ENCODE measurements at places on chromosomes 6 and 20.
A peak's percentile ranks its signal among the peaks of the same experiment; 100 is the strongest.

DNA sequence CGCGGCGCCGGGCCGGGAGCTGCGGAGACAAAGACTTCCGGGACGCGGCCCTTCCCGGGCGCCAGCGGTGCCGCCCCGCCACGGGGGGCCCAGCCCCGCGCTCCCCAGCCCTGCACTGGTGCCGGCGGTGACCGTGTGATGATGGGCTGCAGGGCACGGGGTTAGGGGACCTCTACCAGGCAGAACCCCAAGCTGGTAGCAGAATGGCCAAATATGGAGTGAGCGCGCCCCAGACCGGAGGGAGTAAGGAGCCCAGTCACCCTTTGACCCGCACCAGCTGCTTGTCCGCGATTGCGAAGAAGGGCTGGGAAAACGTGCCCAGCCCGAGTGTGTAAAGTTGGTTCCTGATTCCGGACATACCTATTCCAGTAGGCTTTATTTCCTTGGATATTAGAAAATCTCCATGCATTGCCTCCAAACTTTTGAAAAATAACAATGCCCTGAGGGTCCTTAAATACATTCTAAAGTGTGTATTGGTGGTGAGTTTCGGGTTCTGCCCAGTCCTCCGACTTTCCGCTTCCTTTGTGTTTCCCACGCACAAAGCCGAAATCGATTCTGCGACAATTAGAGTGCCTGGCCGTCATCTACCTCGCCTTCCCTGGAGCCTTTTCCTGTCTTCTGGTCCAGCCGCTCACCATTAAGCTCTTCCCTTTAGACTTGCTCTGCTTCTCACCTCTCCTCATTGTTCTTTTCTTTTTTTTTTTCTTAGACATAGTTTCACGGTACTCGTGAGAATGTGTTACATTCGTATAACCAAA lies 1.1 kb downstream of the ABRACL start:
- DNase-seq: peak; percentile 61

DNA sequence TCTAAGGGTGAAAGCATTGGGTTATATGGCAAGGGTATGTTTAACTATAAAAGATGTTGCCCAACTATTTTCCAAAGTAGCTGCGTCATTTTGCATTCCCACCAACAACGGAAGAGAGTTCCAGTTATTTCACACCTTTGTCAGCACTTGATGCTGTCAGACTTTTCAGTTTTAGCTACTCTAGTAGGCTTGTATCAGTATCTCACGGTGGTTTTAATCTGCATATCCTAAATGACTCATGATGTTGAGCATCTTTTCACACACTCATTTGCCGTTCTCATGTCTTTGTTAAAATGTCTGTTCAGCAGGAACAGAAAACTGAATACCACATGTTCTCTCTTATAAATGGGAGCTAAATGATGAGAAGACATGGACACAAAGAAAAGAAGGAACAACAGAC lies 122.3 kb downstream of the RNASET2 start:
- no peak for DNase-seq

DNA sequence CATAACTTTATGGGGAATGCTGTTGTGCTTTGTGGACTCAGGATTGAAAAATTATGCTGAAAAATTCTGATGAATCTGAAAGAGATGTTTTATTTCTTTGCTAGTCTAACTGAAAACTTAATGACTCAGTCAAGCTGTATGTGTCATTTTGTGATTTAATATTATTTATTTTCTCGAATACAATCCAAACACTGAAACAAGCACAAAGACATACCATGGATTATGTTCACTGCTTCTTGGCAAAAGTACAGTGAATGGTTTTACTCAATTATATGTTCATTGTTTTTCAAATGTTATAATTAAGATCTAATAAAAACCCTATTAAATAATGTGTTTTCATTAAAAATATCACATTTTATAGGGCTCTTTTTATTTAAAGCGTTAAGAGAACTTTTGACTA lies 330.6 kb upstream of the EPHA7 start:
- DNase-seq: no peak

DNA sequence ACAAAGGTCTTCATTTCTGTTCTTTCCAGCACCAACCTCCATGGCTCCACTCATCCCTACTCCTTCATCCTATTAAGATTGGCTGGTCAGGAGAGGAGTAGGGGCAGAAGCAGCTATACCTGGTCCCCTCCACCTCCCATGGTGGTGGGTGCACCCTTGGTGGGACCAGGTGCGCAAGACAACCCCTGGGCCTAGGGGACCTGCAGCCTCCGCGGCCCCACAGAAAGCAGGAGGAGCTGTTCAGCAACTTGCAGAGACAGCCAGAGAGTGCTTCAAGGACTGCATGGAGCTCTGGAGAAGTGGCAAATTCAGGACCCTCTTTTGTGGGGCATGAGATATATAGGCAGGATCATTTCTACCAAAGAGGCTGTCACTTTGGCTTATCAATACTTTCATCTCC lies 9.8 kb downstream of the ULBP2 start:
- no peak for DNase-seq

- DNase-seq: no peak
These were observed 8.0 kb upstream of the TSHZ2 start for GRCh38 chr20:52964131-52964530.

- no peak for DNase-seq
These were observed 641 bp downstream of the DBNDD2 start for GRCh38 chr20:45408646-45409213.

DNA sequence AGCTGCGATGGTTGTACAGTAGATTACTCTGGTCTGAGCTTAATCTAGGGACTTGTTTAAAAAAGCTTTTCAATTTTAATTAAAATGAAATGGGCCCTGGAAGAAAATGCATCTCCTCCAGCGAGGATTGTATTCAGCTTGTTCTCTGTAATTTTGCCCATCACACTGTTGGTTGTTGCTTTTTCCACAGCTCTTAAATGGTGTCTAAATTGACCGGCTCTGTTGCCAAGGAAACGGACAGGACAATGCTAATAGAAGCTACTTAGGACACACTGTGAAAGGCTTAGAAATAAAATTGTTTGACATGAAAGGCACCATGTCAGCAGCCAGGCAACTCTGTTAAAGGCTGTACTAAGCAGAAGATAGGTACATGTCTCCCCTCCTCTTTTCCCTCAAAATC lies 116.7 kb upstream of the NRSN1 start:
- no peak for DNase-seq

GRCh38 chr20:50580016-50580747 lies 70.0 kb downstream of the PTPN1 start:
- peak; percentile 72 for DNase-seq

- DNase-seq: no peak
These were observed 43.4 kb downstream of the NHSL1 start for GRCh38 chr6:138455746-138456400.

DNA sequence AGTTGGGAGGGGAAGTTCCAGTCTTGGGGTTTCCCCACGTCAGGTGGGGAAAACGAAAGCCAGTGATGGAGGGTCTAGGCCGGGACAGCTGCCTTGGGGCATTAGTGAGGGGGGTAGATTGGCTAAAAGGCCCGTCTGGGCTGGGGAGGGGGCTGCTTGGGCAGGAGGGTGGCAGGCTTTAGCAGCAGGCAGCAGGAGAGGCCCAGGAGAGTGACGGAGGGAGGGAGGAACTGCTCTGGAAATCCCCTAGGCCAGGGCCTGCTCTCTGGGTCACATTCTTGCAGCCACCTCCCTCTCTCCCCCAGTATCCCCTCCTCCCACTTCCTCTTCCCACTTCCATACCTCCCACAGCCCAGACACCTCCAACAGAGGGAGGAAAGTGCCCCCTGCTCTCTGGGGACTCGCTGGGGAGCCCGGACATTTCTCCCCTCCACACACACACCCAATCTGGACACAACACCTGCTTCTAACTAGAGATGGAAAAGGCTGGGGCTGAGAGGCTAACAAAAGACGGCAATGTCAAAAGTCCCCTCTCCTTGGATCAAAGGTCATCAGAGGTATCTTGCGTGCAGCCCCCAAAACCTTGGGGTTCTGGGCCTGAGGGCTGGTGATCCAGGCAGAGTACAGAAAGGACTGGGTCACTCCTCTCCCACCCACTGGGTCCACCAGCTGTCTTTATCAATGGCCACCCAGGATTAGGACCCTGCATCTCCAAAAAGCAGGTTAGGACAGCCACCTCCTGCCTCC lies 1.8 kb downstream of the NFKBIE start:
- DNase-seq: no peak

GRCh38 chr6:99940582-99940981 lies 53.4 kb downstream of the MCHR2 start:
- no peak for DNase-seq

DNA sequence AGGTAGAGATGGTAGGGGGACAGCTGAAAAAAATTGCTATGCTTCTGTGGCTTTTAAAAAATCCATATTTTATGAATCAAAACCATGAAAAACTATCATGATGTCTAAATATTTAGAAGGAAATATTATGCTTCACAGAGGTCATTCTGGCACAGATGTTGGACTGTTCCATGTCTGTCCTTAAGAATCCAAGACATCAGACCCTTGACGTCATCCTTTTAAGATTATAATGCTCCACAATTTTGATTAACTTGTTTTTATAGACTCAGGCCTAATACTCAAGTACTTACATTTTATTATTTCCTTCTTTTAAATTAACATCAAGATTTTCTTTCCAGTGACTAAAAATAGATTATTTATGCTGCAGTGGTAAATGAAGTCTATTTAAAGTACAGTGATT lies 29.7 kb downstream of the FILIP1 start:
- DNase-seq: no peak

DNA sequence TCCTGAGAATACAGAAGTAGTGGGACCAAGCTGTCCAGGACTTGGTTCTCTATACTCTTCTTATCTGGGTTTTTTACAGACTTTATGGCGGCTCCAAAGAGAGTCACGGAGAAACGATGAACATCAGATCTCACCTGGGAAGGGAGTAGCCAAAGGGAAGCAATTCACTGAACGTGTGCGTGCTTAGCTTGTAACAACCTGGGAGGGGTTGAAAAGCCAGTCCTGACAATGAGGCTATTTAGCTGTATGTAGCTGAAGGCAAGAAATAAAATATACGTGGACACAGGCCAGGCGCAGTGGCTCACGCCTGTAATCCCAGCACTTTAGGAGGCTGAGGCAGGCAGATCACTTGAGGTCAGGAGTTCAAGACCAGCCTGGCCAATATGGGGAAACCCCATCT lies 18.2 kb upstream of the RBL1 start:
- DNase-seq: no peak

GRCh38 chr6:149628875-149629510 lies 19.5 kb downstream of the KATNA1 start:
- no peak for DNase-seq

- no peak for DNase-seq
These were observed 113.3 kb downstream of the LY86 start for GRCh38 chr6:6701864-6702263.
